ENCODE measurements at places on chromosomes 5 and 9.
A peak's percentile ranks its signal among the peaks of the same experiment; 100 is the strongest.

GRCh38 chr5:52521236-52521635 lies 266.5 kb upstream of the ITGA1 start:
- DNase-seq, result no peak

GRCh38 chr9:33142535-33142934 lies 24.6 kb downstream of the B4GALT1 start:
- peak; percentile 38 for DNase-seq

DNA sequence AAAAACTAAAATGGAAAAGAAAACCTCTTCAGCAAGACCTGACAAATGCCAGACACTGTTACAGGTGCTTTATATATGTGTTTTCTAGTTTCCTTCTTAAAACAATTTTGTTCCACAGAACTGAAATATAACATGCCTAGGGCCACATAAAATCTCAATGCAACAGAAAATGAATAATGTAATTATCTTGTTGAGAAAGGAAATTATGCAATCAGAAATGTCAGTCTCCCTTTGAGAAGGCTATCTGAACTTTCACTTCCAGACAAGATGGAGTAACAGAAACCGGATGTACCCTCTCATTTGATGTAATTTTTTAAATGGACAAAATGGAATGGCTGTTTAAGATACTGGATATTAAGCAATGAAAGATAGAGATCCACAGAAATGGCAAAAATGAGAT lies 79.2 kb downstream of the AGTPBP1 start:
- no peak for DNase-seq

DNA sequence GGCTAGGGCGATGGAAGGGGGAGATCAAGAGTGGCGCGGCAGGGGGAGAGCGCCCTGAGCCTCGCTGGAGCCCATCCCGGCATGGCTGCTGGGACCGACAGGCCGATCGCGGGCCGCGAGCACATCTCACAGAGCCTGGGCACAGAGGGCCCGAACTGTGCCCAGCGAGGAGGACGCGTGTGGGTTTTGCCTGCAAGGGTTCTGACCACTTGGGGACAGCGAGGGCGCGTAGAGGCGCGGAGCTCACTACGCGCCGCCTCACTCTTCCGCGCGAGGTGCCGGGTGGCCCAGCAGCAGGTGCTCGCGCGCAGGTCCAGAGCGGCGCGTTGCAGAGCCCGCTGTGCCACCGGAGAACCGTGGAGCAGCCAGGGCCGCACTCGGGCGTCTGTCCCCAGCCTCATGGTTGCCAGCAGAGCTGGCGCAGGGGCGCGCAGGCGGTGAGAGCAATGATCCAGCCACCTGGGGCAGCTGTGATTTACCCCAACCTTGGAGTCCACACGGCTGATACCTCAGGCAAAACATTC lies 16.3 kb upstream of the PITX1 start:
- no peak for DNase-seq
